Cardiac fibroblast (primary cell): ENCODE measurements at places on chromosomes 13 and 19.

- peak; percentile 23 for DNase-seq
These were observed 100.5 kb downstream of the FLT1 start for GRCh38 chr13:28394422-28394821.

DNA sequence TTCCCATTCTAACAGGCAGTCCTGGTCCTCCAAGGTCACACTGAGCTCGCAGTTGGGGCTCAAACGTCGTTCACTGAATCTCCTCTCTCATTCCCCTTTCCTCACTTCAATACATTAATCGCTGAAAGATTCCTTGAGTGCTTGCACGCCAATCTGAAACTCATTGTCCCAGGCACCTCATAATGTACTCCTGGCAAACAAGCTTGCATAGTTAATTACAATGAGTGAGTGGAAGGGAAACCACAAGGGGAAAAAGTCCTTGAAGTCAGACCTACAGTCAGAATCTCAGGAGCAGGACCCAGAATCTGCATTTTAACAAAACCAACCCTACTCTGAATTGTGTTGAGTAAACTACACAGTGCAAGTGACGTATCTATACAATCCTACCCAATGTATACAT lies 86.9 kb downstream of the CRYL1 start:
- DNase-seq = no peak

GRCh38 chr13:99434258-99434788 lies 66.9 kb upstream of the TM9SF2 start:
- DNase-seq = no peak

GRCh38 chr19:54606891-54607784 lies 13.7 kb downstream of the LILRA1 start:
- DNase-seq = no peak

- no peak for DNase-seq
These were observed 85.7 kb downstream of the LACC1 start for GRCh38 chr13:43965459-43965845.

DNA sequence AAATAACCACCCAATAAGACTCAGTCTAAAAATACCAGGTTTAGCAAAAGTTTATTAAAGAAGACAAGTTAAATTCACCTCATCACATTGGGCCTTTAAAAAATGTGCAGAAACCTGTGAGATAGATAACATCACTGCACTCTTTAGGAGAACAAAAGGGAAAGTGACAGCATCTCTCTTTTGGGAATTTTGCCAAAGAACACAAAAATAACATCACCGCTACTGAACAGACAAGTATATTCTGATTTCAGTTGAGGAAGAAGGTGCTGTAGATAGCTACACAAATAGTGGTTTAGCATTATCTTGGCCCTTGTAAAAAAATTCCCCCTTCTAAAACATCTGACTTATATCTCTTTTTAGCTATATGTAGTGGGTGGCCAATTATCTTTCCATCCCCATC lies 244.7 kb downstream of the VWA8 start:
- DNase-seq = no peak

DNA sequence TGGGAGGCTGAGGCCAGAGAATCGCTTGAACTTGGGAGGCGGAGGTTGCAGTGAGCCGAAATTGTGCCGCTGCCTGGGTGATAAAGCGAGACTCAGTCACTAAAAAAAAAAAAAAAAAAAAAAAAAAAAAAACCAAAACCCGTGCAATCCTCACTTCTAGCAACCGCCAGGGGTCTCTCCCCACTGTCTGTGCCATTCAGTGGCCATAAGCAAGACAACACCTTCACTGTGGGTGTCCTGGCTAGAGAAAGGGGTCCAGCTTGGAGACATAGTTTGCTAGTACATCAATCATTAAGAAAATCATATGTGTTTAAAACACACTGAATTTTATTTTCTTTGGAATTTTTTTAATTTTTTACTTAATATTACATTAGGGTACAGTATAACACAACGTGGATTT lies 68.2 kb downstream of the RASL11A start:
- peak; percentile 19 for DNase-seq

- no peak for DNase-seq
These were observed 33.1 kb downstream of the SLC25A42 start for GRCh38 chr19:19096641-19097627.

GRCh38 chr13:52896827-52897659 lies 48.6 kb upstream of the PCDH8 start:
- no peak for DNase-seq

DNA sequence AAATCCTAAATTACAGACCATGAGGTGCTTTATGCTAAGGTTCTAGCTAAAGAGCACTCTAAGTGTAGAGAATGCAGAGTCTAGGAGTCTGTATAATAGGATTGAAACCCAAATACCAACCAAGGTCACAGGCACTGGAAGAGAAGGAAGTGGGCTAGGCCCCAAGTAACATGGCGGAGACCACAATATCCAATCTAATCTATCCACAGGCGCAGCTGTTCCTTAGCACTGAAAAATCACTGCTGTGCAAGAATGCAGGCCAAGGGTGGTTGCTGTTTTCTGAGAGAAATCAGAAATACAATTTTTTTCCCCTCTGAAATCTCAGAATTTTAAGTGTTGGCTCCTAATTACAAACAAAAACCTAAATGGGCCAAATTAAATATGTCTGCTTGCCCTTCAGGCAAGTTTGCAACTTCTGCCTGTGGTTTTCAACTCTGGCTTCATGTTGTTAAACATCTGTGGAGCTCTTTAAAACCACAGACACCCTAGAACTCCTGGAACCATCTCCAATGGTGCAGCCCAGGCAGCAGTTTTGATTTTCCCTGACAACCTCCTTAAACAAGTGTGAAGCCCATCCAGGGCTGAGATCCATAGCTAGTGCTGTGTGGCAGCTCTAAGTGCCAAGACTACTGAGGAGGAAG lies 6.1 kb downstream of the RANBP3 start:
- DNase-seq = no peak

DNA sequence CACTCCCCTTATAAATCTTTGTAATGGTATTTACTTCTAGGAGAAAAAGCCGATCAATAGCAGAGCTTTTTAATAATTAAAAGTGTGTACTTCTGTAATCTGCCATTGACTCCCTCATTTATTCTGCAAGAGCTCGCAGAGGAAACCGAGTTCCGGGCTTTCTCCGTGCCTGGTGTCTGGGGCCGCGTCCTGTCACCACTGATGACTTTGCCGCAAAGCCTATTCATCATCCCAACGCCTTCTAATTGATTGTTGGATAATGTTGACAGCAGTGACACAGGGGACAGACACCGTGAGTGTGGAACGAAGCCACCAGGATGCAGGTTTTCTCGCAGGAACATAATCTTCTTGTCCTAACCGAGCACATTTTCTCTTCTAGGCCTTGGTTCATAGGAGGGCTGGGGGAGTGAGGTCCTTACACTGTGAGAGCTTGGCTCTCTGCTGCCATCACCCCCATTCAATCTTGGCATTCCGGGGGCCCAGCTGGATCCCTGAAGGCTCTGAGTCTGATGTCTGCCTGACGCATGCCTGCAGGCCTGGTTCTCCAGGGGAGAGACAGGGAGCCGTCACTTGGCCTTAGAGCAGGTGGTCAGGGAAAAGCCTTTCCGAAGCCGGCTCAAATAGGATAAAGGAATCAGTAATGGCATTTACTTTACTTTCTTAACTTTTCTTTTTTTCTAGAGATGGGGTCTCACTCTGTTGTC lies 110.3 kb downstream of the KDM4B start:
- DNase-seq = no peak

- DNase-seq = peak; percentile 10
These were observed 511.8 kb downstream of the KLF12 start for GRCh38 chr13:73622381-73622780.

DNA sequence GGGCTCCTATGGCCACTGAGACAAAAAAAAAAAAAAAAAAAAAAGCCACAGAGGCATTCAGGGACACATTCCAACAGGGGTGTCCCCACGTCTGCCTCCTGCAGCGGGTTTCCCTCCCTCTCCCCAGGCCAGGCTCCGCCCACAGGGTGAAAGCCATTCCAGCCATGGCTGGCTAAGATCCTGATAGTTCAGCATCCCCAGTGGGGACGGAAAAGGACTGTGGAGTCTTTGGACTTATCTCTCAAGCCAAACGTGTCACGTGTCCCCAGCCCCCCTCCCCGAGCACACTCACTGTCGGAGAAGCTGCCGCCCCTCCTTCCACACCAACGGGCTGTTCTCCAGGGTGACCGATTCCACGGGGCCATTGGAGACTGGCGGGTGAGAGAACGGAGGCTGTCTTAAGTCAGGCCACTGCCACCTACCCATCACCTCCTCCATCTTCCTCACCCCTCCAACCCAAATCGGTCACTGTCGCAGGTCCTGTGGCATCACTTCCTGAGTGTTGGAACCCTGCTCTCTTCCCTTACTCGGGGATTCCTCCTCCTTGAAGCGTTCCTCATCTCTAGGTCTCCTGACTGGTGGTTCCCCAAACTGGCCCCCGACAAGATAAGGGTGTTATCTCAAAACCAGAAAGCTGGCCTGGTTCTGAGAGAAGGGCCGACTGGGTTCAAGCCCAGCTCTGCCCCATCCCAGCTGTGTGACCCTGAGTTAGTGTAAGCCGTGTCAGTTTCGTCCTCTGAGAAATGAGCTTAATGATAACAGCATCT lies 9.1 kb upstream of the FKRP start:
- no peak for DNase-seq
